Stimulated activated CD4-positive, alpha-beta T cell treated with anti-CD3 and anti-CD28 coated beads, Interleukin-12 subunit alpha, Interleukin-12 subunit beta, amount 100 ng/mL, for 24 hours (primary cell): ENCODE measurements at places on chromosomes 1 and 21.

GRCh38 chr21:35390013-35390776 lies 341.1 kb upstream of the RUNX1 start:
- no peak for DNase-seq

DNA sequence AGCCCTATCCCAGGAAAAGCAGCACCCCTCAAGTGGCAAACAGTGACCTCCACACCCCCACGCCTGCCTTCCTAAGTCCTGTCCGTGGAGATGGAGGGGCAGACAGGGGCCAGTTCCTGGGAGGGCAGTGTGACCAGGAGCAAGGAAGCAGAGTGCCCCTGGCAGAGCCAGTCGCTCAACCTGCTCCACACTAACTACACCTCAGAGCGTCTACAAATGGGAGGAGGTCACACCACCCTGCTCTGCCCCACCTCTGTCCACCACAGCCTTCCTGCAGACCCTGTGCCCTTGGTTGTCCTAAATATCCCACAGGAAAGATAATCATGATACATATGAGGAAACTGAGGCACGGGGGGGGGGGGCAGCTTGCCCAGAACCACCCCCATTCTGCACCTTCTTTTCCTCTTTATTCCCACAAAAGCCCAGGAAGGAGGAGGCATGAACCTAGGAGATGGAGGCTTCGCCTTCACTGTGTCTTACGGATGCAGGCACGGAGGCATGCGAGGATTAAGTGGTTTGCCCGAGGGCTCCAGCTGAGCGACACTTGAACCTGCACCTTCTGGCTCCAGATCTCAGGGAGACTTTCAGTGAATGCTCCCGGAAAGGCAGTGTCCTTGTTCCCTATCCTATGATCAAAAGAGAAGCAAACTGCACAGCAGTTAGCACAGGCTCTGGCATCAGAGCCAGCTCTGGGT lies 42.7 kb upstream of the SELENON start:
- DNase-seq: no peak

DNA sequence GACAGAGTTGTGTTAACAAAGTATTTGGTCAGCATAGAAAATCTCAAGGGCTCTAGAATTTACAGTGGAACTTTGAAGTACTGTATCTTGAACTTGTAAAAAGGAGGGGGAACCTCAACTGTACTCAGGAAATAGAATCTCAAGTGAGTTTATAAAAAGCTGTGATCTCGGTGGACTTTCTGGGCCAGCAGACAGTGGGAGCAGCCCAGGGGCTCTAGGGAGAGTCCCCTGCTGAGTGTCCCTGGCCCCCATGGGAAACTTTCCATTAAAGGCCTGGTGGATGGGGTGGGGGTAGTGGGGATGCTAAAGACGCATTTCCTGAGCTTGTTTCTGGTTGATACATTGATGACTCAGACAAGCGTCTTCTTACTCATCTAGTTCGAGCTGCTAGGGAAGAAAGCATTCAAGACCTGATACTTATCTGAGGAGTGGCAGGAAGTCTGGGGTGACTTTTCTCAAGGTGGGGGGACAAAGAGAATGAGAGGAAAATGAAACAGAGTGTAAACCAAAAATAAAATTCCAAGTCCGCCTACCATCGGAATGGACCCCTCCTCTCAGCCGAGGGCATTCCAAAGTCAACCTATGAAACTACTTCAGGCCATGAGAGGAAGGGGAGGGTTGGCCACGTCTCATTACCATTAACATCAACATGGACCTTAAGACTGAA lies 65.5 kb downstream of the NID1 start:
- DNase-seq: peak; percentile 50

- no peak for DNase-seq
These were observed 598 bp downstream of the GON4L start for GRCh38 chr1:155856257-155856974.

- DNase-seq: no peak
These were observed 27.6 kb upstream of the SDHB start for GRCh38 chr1:17081439-17081838.

- DNase-seq: no peak
These were observed 39.4 kb upstream of the MACF1 start for GRCh38 chr1:39165049-39165448.
